ENCODE measurements at places on chromosomes 3 and 15. TPM values are rescaled to one million over a fixed set of nuclear protein-coding genes. Genes with fewer than 3 reads are reported as not detected.

EXD1 gene
- 0.34 TPM for polyA plus RNA-seq

KLHL40 gene
- polyA plus RNA-seq: 0.16 TPM

PRR20G gene
- polyA plus RNA-seq: 0.27 TPM

PYGO1 gene
- 0.62 TPM for polyA plus RNA-seq

CAPN3 gene
- polyA plus RNA-seq: 38.1 TPM

C3orf85 gene
- 0.32 TPM for polyA plus RNA-seq

AGTR1 gene
- polyA plus RNA-seq: 2.1 TPM

MINDY2 gene
- 8.9 TPM for polyA plus RNA-seq

STRC gene
- polyA plus RNA-seq: 1.8 TPM

RLBP1 gene
- polyA plus RNA-seq: 0.32 TPM

NMNAT3 gene
- polyA plus RNA-seq: 5.2 TPM

Data from thymus (tissue), 14 donors.